ENCODE measurements at places on chromosomes 13 and 19. TPM values are rescaled to one million over a fixed set of nuclear protein-coding genes. Genes with fewer than 3 reads are reported as not detected.

Gene LSR
- 23.5 TPM for total RNA-seq

Gene NXNL1
- total RNA-seq, result not detected

Gene GPC6
- total RNA-seq, result not detected

Gene KANK2
- 2.0 TPM for total RNA-seq

Gene PPP2R1A
- total RNA-seq, result 250 TPM

Gene ZNF580
- 39.6 TPM for total RNA-seq

Gene VSTM2B
- total RNA-seq, result not detected

Gene ZNF470
- 3.5 TPM for total RNA-seq

DNA sequence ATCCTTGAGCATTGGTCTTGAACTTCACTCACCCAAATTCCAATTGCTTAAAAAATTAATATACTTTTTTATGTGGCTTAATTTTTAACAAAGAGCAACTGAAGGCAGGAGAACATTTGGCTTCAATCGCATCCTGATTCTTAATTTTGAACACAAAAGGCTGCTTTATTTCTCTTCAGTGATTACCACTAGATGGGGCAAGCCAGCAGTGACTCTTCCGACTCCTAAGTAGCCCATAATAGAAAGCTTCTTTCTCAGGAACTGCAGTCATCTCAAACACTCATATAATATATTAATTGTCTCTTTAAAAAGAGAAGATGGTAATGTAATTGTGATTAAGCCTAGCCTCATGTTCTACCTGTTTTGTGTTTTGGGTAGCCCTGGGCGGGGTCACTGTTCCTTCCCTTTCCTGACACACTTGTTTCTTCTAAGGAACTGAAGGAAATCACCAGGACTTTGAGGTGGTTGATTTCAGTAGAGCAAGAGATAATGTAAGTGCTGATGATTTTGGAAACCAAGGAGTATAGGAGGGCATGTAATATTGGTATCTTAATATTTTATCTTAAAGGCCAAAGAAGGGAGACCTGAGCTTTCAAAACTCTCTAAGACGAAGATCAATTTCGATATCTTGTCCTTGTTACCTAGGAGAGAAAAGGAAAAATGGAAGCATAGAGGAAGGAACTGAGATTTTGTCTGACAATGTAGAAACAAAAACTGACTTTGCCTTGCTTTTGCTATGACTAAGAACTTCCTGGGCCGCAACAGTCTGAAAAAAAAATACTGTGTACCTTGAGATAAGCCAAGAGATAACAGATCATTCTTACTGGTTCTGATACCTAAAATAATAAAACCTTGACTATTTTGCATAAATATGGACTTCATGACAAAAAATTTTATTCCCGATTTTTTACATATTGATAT is 73.1 kb downstream of the TNFSF13B start:
- peaks cover 21% of the 10 kb centered on the region for H3K4me1 ChIP-seq
- DNase-seq, result no peak
- H3K36me3 ChIP-seq, result no peaks in the 10 kb centered on the region
- H3K27me3 ChIP-seq, result no peaks in the 10 kb centered on the region
- H3K27ac ChIP-seq, result no peak overlapping the region

DNA sequence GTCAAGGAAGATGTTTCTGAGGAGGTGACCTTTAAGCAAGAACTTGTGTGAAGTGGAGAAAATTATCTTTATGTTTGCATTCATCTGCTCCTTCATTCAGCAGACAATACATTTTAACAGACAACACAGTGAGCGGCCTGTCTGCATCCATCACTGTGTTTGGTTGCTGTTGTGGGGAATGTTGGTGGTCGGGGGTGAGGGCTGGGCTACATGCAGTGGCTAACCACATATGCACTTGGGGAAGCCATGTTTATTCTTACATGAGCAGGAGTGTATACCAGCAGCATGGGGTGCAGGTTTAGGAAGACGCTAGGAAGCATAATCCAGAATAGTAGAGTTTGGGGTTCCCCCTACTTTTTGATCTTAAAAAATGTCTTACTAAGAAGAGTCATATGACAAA is 66.4 kb downstream of the DHRS12 start:
- H3K27ac ChIP-seq, result no peak overlapping the region
- no peak overlapping the region for H3K4me3 ChIP-seq
- peaks cover 4% of the 10 kb centered on the region for H3K36me3 ChIP-seq
- no peaks in the 10 kb centered on the region for H3K4me1 ChIP-seq

GRCh38 chr19:47560999-47561398 is 11.9 kb downstream of the ZNF541 start:
- DNase-seq, result no peak
- no peaks in the 10 kb centered on the region for H3K4me1 ChIP-seq
- no peak overlapping the region for H3K4me3 ChIP-seq
- H3K36me3 ChIP-seq, result no peaks in the 10 kb centered on the region
- no peak overlapping the region for H3K27ac ChIP-seq

- DNase-seq, result no peak
- no peaks in the 10 kb centered on the region for H3K27me3 ChIP-seq
- H3K36me3 ChIP-seq, result no peaks in the 10 kb centered on the region
- no peak overlapping the region for H3K4me3 ChIP-seq
Observed at GRCh38 chr13:74080762-74081161, 53.4 kb downstream of the KLF12 start.

DNA sequence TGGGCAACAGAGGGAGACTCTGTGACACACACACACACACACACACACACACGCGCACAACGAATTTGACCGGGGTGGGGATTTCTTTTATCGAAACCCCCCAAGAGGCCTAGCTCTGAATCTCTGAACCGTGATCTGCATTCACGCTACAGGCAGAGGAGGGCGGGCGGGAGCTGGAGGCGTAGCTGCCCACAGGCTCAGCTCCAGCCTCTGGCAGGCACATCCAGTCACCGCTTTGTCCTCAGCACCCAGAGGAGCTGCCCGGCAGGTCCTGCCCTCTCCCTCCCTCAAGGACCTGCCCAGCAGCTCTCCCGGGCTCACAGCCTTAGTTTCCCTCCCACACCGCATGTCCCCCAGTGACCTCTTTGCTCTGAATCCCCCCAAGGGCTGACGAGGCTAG is 20.0 kb downstream of the CILP2 start:
- DNase-seq, result no peak
- no peaks in the 10 kb centered on the region for H3K27me3 ChIP-seq
- H3K4me3 ChIP-seq, result no peak overlapping the region
- H3K4me1 ChIP-seq, result peaks cover 8% of the 10 kb centered on the region

GRCh38 chr19:41998246-41999020 is 4.4 kb upstream of the ATP1A3 start:
- H3K27me3 ChIP-seq, result peaks cover 50% of the 10 kb centered on the region
- H3K36me3 ChIP-seq, result no peaks in the 10 kb centered on the region
- peaks cover 18% of the 10 kb centered on the region for H3K4me1 ChIP-seq
- no peak overlapping the region for H3K27ac ChIP-seq
- no peak for DNase-seq

- no peak overlapping the region for H3K27ac ChIP-seq
- DNase-seq, result no peak
- H3K4me3 ChIP-seq, result no peak overlapping the region
- no peaks in the 10 kb centered on the region for H3K27me3 ChIP-seq
- H3K4me1 ChIP-seq, result no peaks in the 10 kb centered on the region
Observed at GRCh38 chr13:93227878-93228642, 1.5 kb downstream of the GPC6 start.

GRCh38 chr13:28579322-28579721 is 79.6 kb upstream of the POMP start:
- H3K4me1 ChIP-seq, result no peaks in the 10 kb centered on the region
- no peaks in the 10 kb centered on the region for H3K27me3 ChIP-seq
- DNase-seq, result no peak
- H3K36me3 ChIP-seq, result no peaks in the 10 kb centered on the region
- H3K4me3 ChIP-seq, result no peak overlapping the region

- no peaks in the 10 kb centered on the region for H3K36me3 ChIP-seq
- DNase-seq, result no peak
- no peak overlapping the region for H3K27ac ChIP-seq
- no peaks in the 10 kb centered on the region for H3K27me3 ChIP-seq
- no peak overlapping the region for H3K4me3 ChIP-seq
- no peaks in the 10 kb centered on the region for H3K4me1 ChIP-seq
Observed at GRCh38 chr13:42702716-42703115, 78.7 kb upstream of the FAM216B start.

GRCh38 chr13:81760316-81760715 is 1419.4 kb upstream of the SPRY2 start:
- no peaks in the 10 kb centered on the region for H3K27me3 ChIP-seq
- H3K36me3 ChIP-seq, result no peaks in the 10 kb centered on the region
- no peaks in the 10 kb centered on the region for H3K4me1 ChIP-seq
- DNase-seq, result no peak

GRCh38 chr19:14758816-14759215 is 19.5 kb downstream of the ADGRE2 start:
- no peak overlapping the region for H3K4me3 ChIP-seq
- DNase-seq, result no peak
- H3K27me3 ChIP-seq, result no peaks in the 10 kb centered on the region
- no peaks in the 10 kb centered on the region for H3K4me1 ChIP-seq

GRCh38 chr13:20924758-20925394 is 22.3 kb upstream of the XPO4 start:
- no peaks in the 10 kb centered on the region for H3K27me3 ChIP-seq
- no peaks in the 10 kb centered on the region for H3K4me1 ChIP-seq
- H3K4me3 ChIP-seq, result no peak overlapping the region
- no peak overlapping the region for H3K27ac ChIP-seq
- H3K36me3 ChIP-seq, result no peaks in the 10 kb centered on the region

DNA sequence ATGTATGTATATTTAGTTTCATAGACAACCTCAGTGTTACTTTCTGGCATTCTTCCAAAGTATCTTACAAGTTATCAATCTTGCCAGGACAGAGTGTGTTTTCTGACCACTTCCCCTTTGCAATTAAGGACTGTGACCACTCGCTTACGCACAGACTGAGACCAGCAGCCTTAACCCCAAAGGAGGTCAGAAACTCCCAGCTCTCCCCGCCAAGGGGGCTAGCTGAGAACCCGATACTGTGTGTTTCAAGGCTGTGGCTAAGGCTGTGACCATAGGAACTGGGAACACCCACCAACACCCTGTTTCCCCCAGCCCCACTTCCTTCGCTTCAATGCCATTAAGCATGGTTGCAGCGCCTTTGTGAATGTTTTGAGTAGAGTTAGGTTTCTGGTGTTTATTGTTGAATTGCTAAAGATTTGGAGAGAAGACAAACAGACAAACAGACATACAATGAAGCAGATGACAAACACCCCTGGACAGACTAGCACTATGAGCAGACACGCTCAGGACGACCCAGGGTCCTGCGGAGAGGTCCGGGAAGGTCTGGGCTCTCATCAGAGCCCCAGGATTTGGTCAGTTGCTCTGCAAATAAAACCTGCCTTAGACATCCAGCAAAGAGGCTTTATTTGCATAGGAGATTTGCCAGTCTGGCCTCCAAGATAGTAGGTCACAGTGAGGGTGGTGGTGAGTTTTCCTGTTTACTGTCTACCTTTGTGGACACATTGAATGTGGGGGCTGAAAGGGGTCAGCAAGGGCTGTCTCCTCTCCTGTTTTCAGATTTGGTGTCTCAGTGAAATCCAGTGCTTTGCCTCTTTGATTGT is 25.0 kb upstream of the TNFSF11 start:
- H3K27ac ChIP-seq, result no peak overlapping the region
- H3K4me1 ChIP-seq, result no peaks in the 10 kb centered on the region
- no peaks in the 10 kb centered on the region for H3K36me3 ChIP-seq
- no peaks in the 10 kb centered on the region for H3K27me3 ChIP-seq

DNA sequence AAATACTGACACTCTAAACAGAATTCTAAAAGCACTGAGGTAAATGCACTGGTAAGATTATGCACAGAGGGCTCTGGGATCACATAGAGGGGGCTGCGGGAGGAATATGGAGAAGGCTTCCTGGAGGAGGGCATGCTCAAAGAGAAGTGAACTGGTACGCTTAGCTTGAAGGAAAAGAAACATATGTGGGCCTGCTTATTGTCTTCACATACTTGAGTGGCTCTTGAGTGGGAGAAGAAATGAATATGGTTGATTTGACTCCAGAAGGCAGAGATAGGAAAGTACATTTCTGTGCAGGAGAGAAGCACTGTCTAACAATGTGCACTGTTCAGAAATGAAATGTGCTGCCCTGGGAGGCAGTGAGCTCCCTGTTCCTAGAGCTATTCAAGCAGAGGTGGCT is 91.1 kb downstream of the KL start:
- H3K27me3 ChIP-seq, result no peaks in the 10 kb centered on the region
- H3K4me1 ChIP-seq, result no peaks in the 10 kb centered on the region
- no peak overlapping the region for H3K27ac ChIP-seq

- H3K27me3 ChIP-seq, result no peaks in the 10 kb centered on the region
- H3K4me3 ChIP-seq, result no peak overlapping the region
- no peak for DNase-seq
- H3K27ac ChIP-seq, result peak overlapping the region; percentile 4
- H3K4me1 ChIP-seq, result peaks cover 59% of the 10 kb centered on the region
Observed at GRCh38 chr19:1264801-1265614, 4.1 kb upstream of the CIRBP start.

- no peak overlapping the region for H3K4me3 ChIP-seq
- no peaks in the 10 kb centered on the region for H3K27me3 ChIP-seq
- H3K27ac ChIP-seq, result no peak overlapping the region
Observed at GRCh38 chr13:97307882-97308624, 85.9 kb downstream of the MBNL2 start.

- no peak for DNase-seq
- H3K4me1 ChIP-seq, result no peaks in the 10 kb centered on the region
- no peak overlapping the region for H3K4me3 ChIP-seq
- no peaks in the 10 kb centered on the region for H3K27me3 ChIP-seq
- no peaks in the 10 kb centered on the region for H3K36me3 ChIP-seq
Observed at GRCh38 chr13:93499991-93500390, 273.4 kb downstream of the GPC6 start.

- H3K4me3 ChIP-seq, result no peak overlapping the region
- H3K4me1 ChIP-seq, result no peaks in the 10 kb centered on the region
- no peaks in the 10 kb centered on the region for H3K36me3 ChIP-seq
Observed at GRCh38 chr13:71922194-71922593, 55.2 kb upstream of the DACH1 start.

GRCh38 chr13:42075517-42075916 is 27.1 kb downstream of the DGKH start:
- no peak overlapping the region for H3K27ac ChIP-seq
- H3K4me1 ChIP-seq, result peaks cover 11% of the 10 kb centered on the region
- no peak overlapping the region for H3K4me3 ChIP-seq
- no peaks in the 10 kb centered on the region for H3K27me3 ChIP-seq
- no peaks in the 10 kb centered on the region for H3K36me3 ChIP-seq

GRCh38 chr13:97276862-97277269 is 54.7 kb downstream of the MBNL2 start:
- H3K27ac ChIP-seq, result no peak overlapping the region
- no peak overlapping the region for H3K4me3 ChIP-seq
- H3K36me3 ChIP-seq, result no peaks in the 10 kb centered on the region
- no peak for DNase-seq
- peaks cover 6% of the 10 kb centered on the region for H3K4me1 ChIP-seq

DNA sequence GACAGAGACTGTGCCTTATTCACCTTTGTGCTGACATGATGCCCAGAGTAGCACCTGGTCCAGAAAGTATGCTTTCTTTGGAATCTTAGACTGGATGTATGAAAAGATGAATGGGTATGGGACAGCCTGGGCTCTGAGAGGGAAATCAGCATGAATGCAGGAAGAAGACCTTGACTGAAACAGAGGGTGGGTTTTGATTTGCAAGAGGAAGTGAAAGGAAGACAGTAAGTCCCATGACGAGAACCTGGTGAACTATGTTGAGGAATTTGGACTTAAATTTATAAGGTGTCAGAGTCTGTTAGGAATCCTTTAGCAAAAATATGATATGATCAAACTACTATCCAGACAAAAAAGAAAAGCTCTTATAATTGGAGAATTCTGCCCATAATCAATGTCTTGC is 301.9 kb downstream of the SPRY2 start:
- no peaks in the 10 kb centered on the region for H3K4me1 ChIP-seq
- H3K4me3 ChIP-seq, result no peak overlapping the region
- no peaks in the 10 kb centered on the region for H3K27me3 ChIP-seq
- no peaks in the 10 kb centered on the region for H3K36me3 ChIP-seq
- DNase-seq, result no peak
- no peak overlapping the region for H3K27ac ChIP-seq
